ENCODE measurements at places on chromosomes 13 and 19.

GRCh38 chr19:46426035-46426505, 2.7 kb downstream of the PNMA8C start:
- DNase-seq, result no peak

DNA sequence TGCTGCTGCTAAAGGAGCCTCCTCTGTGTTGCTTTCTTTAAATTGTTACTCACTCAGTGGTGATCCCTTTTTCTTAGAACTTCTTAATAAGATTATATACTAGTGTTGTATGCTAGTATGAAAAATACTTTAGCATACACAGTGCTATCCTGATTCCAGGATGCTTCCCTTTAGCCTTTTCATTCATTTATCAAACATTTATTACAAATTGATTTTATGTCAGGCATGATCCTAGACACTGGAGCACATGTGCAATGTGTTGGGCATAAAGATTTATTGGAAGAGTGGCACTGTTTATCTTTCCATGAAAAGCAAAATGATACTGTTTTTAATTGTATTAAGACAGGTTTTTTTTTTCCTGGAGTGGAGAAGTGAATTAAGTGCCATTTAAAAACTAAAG, 249.6 kb downstream of the GPC5 start:
- DNase-seq, result no peak

DNA sequence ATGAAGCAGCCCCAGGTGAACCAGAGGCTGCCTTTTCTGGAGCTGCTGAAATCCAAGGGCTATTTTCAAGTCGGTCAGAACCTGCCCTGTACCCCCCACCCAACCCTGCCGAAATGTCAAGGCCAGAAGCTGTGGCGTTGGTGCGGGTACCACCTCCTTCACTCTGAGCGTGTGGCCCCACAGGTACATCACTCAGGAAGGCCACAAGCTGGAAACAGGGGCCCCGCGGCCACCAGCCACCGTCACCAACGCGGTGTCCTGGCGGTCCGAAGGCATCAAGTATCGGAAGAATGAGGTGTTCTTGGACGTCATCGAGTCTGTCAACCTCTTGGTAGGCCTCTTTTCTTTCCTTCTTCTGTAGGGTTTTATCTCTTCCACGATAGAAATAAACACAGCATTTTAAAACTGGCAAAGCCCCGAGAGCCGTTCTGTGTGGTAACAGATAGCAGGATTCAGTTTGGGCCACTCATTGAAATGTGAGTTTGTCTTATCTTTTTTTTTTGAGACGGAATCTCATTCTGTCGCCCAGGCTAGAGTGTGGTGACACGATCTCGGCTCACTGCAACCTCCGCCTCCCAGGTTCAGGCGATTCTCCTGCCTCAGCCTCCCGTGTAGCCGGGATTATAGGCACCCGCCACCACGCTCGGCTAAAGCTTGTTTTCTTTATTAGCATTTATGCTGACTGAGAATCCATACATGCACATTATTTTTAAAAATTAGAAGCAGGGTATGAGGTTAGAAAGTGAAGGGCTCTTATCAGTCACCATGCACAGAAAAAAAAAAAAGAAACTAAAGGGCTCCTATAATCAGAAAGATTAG, 11.3 kb downstream of the AP1M1 start:
- DNase-seq, result no peak

DNA sequence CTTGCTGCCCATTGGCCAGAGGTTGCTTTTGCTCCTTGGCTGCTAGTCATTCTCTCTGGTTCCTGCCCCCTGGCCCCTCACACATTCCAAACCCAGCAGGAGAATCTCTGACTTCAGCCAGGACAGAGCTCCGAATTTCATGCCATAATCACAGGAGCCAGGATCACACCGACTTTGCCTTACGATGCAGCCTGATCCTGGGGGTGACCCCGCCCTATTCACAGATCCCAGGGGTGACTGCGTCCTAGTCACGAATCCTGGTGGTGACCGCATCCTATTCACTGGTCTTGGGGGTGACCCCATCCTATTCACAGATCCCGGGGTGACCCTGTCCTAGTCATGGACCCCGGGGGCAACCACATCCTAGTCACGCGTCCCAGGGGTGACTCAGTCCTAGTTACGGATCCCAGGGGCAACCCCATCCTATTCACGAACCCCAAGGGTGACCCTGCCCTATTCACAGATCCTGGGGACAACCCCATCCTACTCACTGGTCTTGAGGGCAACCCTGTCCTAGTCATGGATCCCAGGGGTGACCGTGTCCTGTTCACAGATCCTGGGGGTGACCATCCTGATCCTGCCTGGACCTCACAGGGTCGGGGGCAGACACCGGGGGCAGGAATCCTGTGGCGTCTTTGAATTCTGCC, 7.4 kb upstream of the TEX29 start:
- DNase-seq, result no peak

GRCh38 chr13:23427342-23427843, 6.1 kb downstream of the SACS start:
- DNase-seq, result no peak

DNA sequence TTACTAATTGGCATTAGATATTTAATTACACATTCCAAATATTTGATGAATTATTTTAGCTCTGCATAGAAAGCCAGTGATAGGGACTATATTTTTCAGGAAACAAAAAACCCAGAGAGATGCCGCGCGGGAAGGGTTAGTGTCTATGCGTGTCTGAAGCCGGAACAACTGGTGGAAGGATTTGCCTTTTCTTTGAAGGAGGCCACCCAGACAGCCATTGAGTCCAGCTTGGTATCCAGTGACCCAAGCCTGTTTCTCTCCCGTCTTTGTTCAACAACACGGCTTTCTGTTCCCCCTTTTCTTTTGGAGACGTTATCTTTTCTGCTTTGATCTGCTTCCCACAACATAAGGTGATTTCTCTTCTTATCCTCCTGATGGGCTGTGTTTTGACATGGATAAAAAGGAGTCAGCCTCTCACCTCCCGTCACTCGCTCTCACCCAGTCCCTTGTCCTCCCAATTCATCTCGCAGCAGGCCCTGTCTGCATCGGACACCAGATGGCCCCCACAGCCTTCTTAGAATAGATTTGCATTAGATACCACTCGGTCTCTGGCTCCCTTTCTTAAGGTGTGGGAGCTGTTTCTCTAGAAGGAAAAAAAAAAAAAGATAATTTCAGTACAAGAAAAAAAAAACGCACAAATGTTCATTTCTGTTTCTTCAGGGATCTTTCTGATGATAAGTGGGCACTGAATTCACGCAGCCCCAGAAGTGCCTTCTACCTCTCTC, 361.8 kb downstream of the ZNF536 start:
- no peak for DNase-seq

GRCh38 chr19:46284635-46285034, 12.2 kb upstream of the HIF3A start:
- DNase-seq, result no peak

- no peak for DNase-seq
Observed at GRCh38 chr19:18437491-18438330, at the start of gene ISYNA1. TSS of gene ISYNA1 (minus strand) at chr19:18438133. CDS start at chr19:18437979, 154 bp downstream.

- DNase-seq, result no peak
Observed at GRCh38 chr19:2846180-2846894, 5.1 kb downstream of the ZNF555 start.

GRCh38 chr19:4508698-4509097, 9.6 kb downstream of the PLIN4 start:
- DNase-seq, result no peak

GRCh38 chr13:112996671-112997091, 27.7 kb downstream of the MCF2L start:
- no peak for DNase-seq

DNA sequence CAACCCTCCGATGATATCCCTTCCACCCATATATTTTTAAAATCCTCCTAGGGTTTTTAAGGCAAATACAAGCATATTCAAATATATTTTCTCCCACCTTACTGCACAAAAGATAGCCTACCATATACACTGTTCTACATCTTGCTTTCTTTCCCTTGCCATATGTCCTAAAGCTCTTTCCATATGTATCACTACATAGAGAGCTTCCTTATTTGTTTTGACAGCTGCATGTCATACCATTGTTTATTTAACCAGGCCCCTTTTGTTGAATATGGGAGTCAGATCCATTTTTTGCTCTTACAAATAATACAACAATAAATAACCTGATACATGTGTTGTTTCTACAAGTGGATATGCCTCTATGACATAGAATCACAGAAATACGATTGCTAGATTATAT, 32.8 kb upstream of the WDFY2 start:
- no peak for DNase-seq

DNA sequence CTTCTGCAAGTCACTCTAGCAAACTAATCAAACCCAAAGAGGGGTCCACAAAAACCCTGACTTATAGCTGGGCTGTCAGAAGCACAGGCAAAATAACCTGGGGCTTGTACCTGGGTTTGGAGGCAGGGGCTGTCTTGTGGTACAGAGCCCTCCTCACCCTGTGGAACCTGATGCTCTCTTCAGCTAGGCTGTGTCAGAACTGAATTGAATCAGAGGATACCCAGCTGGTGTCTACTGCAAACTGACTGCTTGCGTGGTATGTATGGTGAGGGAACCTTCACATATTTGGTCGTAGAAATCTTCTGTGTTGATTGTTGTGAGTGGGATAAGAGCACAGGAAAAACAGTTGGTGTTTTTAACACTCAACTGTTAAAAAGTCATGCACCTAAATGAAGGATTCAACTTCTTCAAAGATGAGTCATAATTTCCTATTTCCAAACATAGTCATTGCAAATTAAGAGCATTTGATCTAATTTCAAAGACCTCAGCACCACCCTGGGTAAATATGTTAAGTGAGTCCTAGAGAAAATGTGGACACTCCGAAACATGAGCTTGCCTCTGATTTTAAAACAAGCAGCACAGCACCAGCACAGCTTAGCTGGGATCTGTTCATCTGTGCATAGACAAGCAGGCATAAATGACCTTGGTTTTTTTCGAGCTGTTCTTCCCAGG, 840.2 kb downstream of the UQCRFS1 start:
- DNase-seq, result no peak

DNA sequence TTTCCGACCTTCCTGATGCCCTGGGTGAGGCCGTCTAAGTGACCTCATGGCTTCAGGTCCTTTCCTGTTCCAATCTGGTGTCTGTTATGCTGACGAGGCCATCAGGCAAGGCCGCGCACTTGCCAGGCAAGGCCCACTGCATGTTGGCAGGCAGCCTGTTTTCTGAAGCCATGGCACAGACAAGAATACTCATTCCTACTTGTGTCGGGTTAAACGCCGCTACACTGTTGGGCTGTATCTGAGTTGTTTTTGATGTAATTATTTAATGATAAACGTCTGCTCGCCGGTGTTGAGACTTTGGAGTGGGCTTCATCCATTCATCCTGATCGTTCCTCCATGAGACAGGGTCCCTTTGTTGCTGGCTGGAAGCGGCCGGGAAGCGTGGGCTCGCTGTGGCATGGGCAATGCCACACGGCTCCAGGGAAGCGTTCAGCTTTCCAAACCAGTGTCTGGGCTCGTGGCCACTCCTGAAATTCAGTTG, 92.1 kb downstream of the ATP11A start:
- DNase-seq, result no peak

GRCh38 chr13:85386424-85386823, 412.8 kb downstream of the SLITRK6 start:
- no peak for DNase-seq

DNA sequence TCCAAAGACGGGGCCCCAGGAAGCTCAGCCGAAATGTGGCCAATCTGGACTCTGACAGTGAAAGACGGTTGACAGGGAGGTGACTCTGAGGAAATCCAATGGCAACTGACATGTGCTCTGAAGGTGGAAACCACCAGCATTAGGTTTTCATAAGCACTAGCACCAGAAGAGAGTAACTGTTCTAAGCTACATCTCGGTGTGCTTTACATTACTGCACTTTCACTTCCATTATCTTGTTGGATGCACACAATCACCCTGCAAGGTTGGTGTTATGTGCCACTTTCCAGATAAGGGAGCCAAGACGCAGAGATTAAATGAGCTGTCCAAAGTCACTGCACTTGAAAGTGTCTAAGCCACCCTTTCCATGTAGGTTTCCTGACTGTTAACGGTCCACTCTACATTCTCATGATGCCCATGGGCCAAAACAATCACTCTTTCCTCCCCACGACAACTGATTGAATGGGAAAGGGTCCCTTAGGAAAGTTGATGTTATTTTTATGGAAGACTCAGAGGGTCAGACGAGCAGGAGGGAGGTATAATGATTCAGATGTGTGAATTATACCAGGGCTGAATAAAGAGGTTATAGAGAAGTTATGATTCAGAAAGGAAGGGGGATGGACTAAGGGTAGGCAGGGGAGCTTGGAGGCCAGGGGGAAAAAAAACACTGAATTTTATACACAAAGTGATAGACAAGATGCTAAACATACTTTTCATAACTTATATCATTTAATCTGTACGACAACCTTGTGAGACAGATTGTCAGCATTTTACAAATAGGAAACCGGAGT, 52.8 kb downstream of the RUBCNL start:
- no peak for DNase-seq
